ENCODE measurements at places on chromosomes 6 and 20.
A peak's percentile ranks its signal among the peaks of the same experiment; 100 is the strongest.

DNA sequence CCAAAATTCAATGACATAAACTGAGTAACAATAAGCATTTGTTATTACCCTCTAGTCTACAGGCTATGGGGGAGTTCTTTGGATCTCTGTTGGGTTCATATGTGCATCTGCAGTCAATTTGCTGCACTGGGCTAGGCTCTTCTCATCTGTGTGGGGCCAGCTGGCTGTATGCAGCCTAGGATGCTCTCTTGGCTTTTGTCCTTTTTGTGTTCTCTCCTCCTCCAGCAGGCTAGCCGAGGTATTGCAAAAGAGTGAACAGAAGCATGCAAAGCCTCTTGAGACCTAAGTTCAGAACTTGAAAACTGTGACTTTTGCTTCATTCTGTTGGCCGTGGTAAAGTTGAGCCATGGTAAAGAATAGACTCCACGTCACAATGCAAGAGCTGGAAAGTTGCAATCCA is 62.8 kb upstream of the FOXO3 start:
- no peak for DNase-seq

DNA sequence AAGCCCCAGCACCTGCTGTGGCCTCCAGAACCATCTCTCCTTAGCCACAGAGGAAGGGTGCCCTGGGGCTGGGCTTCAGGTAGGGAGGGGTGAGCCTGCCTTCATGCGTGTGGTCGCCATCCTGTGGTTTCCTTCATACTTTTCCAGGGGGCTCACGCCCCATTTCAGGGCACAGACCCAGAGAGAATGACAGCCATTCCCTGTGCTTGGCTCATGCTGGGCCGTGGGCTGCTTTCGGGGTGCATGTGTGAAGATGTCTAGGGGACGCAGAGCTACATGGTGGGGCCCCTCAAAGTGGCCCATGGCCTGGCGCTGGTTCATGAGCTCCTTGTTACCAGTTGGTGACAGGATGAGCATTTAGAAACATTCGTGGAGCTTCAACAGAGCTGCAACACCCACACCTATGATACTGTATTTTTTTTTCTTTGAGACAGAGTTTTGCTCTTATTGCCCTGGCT is 190.3 kb upstream of the SLC24A3 start:
- no peak for DNase-seq

DNA sequence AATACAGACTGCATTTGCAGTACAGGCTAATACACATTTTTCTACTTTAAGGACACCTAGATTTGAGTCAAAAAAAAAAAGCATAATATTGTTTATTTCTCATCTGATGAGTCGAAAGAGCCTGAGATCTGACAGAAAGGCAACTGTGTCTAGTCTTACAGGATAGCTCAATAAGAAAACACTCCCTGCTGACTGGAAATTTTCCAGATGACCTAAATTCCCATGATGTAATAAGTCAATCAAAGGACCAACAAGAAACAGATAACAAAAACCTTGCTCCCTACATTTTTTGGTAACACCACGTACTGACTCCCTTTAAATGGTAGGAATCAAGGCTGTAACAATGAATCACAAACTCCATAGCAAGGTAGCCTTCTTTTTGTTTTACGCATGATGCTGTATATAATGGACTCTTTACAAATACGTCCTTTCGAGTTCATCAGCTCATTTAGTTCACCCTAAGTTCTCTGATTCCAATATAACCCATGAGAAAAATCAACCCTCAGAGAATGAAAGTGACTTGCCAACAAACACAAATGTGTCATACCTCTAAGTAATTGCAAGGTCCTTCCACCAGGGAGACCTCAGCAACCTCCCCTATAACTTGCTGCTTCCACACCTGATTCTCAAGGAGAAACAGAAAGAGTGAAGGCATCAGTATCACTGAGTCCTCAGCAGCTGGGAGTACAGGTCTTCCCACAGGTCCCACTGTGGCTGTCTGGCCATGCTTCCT is 12.1 kb downstream of the TBX18 start:
- DNase-seq = no peak

DNA sequence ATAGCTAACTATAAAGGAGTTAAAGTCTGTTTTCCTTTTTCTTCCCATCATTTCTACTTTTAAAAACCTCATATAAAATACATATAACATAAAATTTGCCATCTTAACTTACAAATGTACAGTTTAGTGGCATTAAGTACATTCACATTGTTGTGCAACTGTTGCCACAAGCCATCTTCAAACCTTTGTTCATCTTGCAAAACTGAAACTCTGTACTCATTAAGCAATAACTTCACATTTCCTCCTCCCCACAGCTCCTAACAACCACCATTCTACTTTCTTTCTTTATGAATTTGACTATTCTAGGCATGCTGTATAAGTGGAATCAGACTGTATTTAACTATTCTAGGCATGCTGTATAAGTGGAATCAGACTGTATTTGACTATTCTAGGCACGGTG is 4.5 kb downstream of the CCDC170 start:
- DNase-seq = no peak

DNA sequence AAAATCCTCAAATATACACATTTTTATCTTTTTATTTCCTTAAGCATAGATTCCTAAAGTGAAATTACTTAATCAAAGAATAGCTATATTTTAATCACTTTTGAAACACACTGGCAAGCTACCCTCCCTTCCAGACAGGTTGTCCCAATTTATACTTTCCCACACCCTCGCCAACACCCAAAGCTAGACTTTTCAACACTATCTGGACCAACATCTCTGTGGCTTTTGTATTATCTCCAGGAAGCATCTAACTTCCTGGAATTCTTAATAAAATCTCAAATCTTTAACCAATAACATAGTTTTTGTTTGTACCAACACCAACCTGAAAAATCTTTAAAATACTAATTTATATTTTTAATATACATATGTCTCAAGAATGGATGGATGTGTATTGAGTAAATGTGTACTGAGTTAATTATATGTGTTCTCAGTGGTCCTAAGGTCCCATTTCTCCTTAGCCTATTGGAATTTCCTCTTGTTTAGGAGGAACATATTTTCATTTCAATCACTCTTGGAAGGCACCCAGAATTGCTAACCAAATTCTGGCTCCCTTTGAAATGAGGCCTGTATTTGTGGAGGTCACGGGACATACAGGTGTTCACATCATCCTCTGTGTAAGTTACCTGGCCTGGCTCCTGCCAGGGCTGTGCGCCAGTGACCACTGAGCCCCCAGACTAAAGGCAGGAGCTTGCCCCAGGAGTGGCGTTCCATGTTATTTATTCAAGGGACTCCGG is 17.4 kb upstream of the GFOD1 start:
- no peak for DNase-seq

GRCh38 chr6:96755096-96755495 is 82.2 kb downstream of the GPR63 start:
- no peak for DNase-seq

GRCh38 chr6:170088582-170088955 is 202.3 kb downstream of the DLL1 start:
- peak; percentile 65 for DNase-seq

GRCh38 chr6:134739299-134740026 is 210.4 kb downstream of the ALDH8A1 start:
- DNase-seq = no peak

DNA sequence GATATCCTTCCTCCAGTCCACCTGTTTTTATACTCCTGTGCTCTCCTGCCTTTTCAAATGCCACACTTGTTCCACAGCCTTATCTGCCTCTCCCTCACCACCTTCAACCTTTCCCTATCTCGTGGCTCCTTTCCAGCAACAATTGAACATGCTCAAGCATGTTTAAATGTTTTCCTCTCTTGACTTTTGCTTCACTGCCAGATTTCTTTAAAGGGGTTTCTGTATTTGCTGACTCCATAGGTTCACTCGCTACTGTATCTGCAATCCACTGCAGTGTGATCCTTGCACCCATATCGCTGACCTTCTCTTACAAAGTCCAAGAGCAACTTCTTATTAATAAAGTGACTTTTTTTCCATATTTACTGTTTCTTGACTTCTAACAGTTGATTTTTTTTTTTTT is 11.2 kb upstream of the GMNN start:
- DNase-seq = no peak

GRCh38 chr6:62445521-62445920 is 159.5 kb upstream of the KHDRBS2 start:
- DNase-seq = no peak

GRCh38 chr20:40651151-40651550 is 37.9 kb downstream of the MAFB start:
- DNase-seq = no peak

DNA sequence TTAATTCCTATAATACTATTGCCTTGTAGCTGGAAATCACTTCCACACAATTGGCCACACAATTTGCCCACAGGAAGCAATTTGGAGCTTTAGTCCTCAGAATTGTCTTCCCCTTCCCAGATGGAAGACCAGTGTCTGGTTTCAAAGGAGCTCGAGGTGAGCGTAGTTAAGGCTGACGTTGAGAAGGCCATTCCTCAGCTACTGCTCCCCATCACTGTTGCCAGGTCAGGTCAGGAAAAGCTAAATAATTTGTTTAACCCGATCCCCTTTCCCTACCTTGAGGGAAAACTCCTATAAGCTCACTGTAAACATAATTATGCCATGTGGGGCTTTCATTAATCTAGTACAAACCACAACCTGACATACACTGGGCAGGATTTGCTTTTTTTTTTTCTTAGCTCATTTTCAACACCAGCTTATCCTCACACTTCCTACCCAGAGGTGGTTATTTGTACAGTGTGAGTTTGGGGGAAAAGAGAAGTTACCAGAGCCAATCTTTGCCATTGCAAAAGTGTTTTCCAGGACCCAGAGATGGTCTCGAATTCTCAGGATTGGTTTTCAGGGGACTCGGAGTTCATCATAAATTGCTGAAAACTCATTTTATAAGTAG is 242.7 kb downstream of the CLIC5 start:
- DNase-seq = no peak

DNA sequence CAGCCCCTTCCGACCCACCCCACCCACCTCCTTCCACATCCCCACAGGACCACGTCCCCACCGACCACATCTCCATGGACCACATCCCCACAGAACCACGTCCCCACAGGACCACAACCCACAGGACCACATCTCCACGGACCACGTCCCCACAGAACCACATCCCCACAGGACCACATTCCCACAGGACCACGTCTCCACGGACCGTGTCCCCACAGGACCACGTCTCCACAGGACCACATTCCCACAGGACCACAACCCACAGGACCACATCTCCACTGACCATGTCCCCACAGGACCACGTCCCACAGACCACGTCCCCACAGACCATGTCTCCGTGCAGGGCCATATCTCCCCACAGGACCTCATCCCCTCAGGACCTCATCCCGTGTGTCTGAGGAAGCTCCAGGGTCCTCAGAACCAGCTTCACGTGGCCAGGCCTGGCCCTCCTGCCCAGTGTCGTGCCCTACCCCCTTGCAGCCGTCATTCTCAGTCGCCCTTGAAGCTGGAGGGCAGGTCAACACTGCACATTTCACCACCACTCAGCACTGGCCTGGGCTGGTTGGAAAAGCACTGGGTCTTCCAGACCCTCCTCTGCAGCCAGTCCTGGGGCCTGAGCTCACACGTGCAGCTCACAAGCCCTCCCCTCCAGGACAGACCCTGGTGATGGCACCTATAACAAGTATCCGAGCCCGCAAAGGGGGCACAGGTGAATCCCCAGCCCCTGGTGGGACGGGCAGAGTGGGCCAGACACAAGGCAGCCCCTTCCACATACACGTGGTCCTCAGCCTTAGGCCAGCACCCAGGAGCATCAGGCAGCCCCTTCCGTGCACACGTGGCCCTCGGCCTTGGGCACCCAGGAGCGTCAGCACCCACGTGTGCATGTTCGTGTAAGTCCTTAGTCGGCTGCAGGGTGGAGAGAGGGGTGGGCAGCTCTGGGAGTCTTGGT is 3.9 kb downstream of the CHRNA4 start:
- DNase-seq = no peak

DNA sequence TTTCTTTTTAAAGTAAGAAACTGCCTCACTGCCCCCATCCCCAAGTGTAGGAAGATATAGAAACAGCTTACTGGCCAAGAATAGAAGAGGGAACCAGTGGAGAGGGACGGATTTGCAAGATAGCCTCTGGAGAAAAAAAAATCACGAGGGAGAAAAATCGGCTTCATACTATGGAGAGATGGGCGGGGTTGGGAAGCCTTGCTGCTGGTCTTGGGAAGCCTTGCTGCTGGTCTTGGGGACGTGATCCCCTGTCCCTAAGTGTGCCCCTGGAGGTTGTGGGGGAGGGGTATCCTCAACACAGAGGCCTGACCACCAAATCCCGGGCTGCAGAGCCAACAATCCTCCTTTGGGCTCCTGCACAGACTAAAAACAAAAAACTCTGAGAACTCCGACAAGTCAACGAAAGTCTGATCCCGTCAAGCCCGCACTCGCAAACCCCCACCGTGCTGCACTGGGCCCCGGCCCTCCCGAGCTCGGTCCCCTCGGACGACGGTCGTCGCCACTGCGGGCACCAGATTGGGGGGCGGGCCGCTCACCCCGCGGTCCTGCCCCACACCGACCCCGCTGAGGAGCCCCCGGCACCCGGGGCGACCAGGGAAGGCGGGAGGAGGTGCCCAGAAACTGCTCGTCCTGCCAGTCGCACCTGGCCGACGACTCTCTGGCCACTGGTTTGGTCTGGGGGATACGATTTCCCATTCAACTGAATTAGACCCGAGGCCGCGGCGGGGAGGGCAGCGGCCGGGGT is 750 bp downstream of the MAP7 start:
- peak; percentile 63 for DNase-seq

- no peak for DNase-seq
Observed at GRCh38 chr20:42963796-42964195, 225.9 kb downstream of the PTPRT start.

DNA sequence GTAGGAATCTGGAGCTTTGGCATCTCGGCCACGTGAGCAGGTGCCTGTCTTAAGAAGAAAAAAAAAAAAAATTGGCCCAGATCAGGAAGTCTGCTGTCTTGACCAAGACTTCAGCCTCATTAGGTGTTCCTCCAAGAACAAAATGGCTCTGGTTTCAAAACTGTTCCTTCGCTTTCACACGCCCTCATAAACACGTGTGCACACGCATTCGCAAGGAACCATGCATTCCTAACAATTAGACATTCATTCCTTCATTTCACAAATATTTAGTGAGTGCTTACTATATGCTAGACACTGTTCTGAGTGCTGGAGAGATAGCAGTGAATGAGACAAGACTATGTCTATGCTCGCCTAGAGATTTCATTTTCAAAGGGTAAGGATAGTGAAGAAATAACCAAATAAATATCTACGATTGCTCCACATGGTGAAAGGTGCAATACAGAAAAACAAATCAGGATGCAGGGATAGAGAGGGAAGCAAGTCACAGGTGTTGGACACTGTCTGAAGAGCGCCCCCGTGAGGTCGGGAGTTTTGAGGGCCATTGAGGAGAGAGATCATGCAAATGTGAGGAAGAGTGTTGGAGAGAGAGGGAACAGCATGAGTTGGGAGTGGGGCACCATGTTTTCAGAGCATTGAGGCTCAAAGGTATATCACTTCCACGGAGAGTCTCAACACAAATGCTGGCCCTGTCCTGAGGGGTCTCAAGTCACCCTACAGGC is 53.3 kb downstream of the CCDC170 start:
- DNase-seq = no peak

GRCh38 chr6:68730291-68731054 is 95.4 kb downstream of the ADGRB3 start:
- DNase-seq = no peak
